G401 (cell line): ENCODE measurements at places on chromosomes 7 and 10. TPM values are rescaled to one million over a fixed set of nuclear protein-coding genes. Genes with fewer than 3 reads are reported as not detected.

DNA sequence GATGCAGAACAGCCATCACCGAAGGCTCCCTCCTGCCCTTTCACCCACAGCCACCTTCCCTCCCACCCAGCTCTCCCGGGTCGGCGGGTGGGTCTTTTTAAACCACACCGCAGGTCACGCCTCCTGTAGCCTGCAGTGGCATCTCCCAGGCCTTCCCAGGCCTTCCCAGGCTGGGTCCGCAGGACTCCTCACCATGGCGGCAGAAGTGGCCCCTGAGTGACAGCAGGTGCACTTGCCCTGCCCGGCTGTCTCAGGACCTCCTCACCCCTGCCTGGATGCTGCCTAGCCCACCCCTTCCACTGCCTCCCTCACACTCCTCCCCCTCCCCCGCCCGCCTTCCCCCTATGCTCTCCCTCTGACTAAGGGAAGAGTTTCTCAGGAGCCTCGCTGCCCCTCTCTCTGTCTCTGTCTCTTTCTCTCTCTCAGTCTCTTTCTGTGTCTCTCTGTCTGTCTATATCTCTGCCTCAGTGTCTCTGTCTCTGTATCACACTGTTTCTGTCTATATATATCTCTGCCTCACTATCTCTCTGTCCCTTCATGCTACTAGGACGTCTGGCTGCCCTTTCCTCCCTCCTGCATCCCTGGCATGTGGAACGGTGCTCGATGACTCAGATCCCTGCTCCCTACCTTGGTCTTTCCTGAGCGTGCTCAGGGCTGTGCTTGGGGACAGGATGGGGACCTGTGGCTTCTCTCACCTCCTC, 57.5 kb downstream of the GLRX3 start:
- no peak for DNase-seq

GRCh38 chr10:11869219-11869618, 46.1 kb downstream of the PROSER2 start:
- peak; percentile 36 for DNase-seq

GRCh38 chr7:1856888-1857441, 186.9 kb downstream of the ELFN1 start:
- DNase-seq = no peak

GRCh38 chr7:147400221-147400689, 1190.3 kb upstream of the C7orf33 start:
- no peak for DNase-seq

DNA sequence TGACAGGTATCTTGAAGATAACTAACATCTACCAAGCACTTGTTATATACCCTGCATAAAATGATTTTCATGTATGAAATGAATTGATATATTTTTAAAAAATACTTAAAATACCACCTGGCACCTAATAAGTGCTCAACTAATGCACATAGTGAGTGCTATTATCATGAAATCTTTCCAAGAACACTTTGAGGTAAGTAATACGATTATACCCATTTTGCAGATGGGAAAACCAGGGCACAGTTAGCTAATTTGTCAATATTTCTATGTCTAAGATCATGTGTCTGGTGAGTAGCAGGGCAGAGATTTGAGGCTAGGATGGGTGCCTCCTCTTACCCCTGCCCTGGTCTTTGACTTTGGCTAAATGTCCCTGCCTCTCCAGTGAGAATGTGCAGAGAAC, 6.1 kb downstream of the DMBT1 start:
- no peak for DNase-seq

PARP12 gene
- 0.06 and 0.24 TPM in 2 replicates for total RNA-seq
